ENCODE measurements at places on chromosomes 12 and 14.

GRCh38 chr14:45633220-45633984 lies 380.4 kb upstream of the MIS18BP1 start:
- no peak for DNase-seq

- DNase-seq: no peak
These were observed 498.2 kb downstream of the GLT1D1 start for GRCh38 chr12:129351481-129351880.

GRCh38 chr14:61221906-61222305 lies 59.2 kb downstream of the TMEM30B start:
- no peak for DNase-seq

GRCh38 chr12:86727160-86727559 lies 471.0 kb upstream of the MGAT4C start:
- DNase-seq: no peak

DNA sequence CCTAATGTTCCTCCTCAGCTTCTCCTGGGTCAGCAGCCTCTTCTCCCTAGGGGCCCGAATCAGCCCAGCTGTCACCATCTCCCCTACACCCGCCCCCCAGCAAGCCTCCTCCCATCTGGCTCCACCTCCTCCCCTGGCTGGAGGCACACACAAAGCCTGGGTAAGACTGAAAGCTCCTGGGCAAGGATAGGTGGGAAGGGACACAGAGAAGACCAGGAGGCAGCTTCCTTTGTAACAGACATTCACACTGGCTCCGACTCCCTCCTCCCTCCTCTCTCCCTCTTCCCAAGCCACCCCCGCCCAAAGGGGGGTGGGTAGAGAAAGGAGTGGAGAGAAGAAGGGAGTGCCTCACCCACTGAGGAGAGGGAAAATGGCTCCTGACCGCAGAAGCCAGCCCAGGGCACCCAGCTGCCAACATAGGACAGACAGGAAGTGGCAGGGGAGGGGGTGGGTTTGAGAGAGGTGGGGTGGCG lies 4.0 kb downstream of the CHD4 start:
- peak; percentile 38 for DNase-seq

DNA sequence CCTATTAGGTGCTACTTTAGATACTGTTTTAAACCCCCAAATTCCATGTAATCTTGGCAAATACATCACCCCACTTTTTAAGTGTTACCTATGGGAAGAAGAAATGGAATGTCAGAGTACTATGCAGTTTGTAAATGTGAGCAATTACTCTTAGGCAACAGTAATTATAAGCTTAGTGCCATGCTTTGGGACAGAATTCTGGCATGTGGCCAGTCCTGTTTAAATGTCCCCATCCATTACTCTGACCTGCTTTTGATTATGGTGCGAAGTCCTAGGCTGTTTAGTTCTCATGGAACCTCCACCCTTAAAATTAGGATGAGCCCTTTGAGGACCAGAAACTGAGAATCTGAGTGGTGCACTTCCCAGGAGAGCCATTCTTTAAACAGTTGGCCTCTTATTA lies 321.4 kb upstream of the RGS6 start:
- no peak for DNase-seq

Measured in activated T-helper 1 cell treated with anti-CD3 and anti-CD28 coated beads, Interleukin-2, amount 50 U/mL, for 16 hours (primary cell).